ENCODE measurements at places on chromosomes 13 and 19.
A peak's percentile ranks its signal among the peaks of the same experiment; 100 is the strongest.

GRCh38 chr13:105778196-105778595, 757.3 kb downstream of the EFNB2 start:
- no peak for DNase-seq

DNA sequence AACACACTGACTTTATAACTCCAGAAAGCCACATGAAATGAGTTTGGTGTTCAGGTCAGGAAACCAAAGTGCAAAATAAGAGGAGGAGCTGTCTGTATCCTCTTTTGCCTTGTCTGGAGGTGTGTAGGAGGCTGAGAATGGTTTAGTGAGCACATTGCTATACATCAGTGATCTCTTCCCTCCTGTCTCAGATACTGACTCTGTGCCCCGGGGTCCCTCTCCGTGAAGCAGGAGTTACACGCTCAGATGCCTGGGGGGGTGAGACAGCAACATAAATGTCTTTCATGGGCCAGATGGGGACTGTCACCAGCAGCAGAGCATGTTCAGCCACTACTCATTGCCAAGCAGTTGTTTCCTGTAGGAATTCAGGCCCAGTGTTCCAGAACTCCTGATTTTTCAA, 285.4 kb downstream of the ATP8A2 start:
- no peak for DNase-seq

DNA sequence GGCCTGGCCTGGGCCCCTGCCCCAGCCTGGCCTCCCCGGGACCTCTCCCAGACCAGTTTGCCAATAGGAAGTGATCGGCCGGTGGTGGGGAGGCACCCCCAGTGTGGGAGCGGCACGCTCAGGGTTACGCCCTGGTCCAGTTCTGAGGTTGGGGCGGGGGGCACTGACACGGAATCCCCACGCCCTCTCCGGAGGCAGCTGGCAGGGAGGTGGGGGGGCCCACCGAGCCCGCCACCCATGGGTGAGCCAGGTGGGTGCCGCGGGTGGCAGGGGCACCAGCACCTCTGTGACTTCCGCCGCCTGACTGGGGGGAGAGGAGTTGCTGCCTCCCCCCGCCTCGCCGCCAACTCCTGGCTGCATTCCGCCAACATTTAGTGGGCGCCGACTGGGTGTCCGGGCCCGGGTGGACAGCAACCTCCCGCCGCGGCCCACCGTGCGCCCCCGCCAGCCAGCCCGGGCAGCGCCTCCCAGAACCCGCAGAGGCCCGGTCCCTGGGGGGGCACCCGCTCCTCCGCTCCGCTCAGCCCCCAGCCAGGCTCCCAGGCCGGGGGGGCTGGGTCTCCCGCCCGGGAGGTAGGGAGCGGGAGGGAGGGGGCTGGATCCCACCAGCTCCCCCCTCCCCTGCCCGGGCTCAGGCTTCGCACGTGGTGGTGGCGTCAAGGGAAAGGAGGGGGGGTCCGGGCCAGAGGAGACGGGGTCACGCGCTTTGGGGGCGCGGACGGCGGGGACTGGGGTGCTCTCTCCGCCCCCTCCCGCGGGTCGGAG, 2.0 kb downstream of the ZBTB7A start:
- peak; percentile 57 for DNase-seq

DNA sequence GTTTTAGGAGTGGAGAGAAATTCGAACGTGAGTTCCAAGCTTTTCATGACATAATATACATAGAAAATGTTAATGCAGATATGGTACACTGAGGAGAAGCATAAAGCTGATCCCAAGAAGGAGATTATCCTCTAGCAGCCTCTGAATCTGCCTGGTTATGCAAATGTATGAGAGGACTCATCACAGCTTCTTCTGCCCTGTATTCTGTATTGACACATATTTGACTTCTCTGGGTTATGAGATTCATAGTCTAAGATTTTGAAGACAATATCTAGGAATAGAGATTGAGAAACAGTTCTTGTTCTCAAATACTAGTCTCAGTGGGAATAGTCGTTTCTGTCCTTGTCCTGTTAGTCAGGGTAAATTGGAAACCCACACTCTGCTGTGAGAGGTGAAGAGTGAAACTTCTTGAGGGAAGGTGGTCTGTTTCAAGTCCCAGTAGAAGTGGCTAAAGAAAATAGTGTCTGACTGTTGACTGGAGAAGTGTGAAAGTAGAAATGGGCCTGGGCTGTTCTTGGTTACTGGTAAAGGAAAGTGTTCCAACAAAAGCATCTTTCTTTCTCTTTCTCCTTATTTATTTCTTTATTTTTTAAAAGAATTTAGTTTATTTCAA, 1356.6 kb downstream of the SLITRK5 start:
- no peak for DNase-seq

GRCh38 chr13:102677122-102677521, 17.7 kb downstream of the METTL21C start:
- no peak for DNase-seq

DNA sequence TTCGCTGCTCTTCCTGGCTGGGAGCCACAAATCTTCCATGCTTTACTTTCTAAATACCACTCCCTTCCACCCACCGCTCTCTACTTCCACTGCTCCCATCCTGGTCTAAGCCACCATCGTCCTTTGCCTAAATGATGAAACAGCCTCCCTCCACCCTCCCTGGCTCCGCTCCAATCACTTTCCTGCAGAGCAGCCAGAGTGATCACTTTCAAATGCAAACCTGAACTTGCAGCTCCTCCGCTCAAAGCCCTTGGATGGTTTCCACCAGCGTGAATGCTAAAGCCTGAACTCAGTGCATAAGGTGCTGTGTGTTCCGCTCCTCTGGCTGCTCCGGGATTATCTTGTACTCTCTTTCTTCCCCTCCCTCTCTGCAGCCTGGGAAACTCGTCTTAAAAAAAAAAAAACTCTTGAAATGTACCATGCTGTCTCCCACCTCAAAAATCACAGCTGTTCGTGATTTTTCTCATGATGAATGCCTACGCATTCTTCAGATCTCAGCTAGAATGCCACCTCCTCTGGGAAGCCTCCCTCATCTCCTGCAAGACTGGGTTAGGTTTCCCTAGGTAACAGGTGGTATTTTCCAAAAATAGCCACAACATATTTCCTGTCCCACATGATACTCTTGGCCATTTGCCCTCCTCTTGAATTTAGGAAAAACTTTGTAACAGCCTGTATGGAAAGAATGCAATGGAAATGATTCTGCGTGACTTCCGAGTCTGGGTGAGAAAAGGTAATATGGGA, 3.7 kb upstream of the SIN3B start:
- DNase-seq = peak; percentile 60

DNA sequence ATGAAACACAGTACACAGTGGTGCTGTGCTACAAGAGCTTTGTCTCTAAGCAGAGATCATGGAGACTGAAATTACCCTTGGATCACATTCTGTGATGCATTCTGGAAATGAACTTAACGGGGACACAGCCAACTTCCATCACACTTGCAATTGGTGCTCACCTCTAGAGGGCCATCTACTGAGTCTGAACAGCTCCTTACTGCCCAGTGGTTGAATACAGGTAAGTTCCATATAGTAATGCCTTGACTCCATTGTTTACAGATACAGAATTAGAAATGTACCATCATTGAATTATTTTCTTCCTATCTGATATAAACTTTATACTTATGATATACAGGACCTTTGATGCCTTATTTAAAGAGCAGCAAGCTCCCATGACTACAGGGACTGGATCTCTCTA, 686.4 kb downstream of the PCDH9 start:
- no peak for DNase-seq

DNA sequence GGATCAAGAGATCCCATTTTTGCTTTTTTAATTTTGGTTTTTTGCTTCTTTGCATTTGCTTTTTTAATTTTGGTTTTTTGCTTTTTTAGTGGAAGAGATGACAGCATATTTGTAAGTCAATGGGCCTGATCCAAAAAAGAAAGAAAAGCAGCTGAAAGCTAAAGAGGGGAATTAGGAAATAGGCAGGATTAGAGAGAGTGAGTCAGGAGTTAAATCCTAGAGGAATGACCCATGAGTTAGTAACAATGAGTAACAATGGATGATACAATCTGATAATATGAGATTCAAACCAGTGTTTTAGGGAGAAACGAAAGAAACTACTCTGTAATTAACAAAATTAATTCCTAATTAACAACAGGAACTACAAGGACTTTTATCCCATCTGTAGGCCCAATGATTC, 111.2 kb upstream of the SGCG start:
- DNase-seq = no peak

DNA sequence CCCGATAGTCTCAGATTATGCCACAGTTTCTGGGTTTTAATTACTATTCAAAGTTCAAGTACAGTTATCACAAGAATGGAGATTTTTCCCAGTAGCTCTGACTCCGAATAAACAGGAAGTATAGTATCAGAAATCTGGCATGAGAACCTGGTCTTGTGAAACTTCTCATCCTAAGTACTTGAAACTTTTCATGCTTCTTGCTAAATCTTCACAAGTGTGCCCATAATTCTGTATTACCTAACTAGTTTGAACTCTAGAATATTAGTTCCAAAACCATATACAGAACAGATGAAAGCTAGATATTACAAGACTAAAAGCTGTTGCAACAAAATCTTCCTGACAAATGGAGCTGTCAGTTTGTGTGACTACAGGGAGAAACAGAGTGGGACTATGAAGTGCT, 70.5 kb upstream of the CSNK1A1L start:
- DNase-seq = no peak

Data from dorsolateral prefrontal cortex (tissue), 122 donors.